ENCODE measurements at places on chromosomes 11 and 22.

DNA sequence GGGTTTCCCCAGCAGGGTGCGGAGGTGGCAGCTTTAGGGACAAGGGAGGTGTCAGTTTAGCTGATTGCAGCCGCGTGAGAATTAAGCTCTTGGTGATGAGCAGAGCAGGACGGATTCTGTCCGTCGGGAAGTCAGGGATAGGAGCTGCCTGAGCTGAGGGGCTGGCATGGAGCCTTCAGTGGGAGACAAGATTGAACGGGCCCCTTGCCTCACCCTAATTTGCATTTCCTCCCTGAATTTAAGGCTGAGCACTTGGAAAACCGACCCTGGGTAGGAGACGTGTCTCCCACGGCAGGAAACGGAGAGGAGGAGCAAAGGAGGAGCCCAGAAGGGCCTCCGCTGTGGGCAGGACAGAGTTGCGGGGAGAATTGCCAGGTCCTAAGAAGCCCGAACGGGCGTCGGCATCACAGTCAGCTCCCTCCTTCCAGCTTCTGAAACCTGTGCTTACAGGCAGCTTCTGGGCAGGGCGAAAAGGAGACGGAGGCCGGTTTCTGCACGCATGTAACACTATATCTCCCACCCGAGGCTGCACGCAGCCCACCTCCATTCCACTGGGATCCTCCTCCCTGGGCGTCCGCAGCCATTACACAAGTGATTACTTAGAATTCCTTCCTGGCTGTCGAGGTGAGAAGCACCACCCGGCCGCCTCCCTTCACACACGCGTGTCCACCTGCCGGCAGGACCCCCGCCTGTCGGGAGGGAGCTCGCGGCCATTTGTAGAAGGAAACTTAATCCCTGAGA is 345.8 kb downstream of the BRD1 start:
- DNase-seq, result no peak

DNA sequence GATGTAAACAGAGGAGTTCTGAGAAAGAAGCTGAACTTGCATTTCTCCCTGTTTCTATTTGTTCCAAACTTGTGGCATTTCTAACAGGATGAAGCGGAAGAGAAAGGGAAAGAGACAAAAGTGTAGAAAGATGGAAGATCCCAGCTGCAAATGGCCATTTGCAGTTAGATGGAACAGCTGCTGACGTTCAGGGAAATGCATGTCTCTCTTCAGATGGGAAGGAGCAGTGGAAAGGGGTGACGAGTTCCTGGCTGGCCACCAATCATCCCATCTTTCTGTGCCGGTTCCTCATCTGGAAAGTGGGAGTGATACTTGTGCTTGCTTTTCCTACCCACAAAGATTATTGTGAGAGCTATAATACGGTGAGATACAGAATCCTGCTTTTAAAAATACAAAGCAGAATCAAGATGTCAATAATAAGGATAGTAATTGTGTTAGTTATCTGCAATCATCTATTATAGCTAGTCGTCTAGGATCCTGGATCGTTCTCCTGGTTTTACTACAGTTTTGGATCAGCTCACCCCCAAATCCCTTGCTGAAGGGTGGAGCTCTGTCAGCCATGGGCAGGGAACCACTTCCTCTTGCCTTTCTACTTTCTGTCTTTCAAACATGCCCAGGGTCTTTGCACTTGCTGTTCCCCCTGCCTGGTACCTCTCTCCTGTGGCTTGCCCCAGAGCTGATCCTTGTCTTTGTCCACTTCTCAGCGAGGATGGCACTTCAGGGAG is 1.2 kb upstream of the TIMP3 start:
- DNase-seq, result no peak

- DNase-seq, result no peak
Observed at GRCh38 chr22:44082801-44083200, 58.7 kb downstream of the PARVB start.

DNA sequence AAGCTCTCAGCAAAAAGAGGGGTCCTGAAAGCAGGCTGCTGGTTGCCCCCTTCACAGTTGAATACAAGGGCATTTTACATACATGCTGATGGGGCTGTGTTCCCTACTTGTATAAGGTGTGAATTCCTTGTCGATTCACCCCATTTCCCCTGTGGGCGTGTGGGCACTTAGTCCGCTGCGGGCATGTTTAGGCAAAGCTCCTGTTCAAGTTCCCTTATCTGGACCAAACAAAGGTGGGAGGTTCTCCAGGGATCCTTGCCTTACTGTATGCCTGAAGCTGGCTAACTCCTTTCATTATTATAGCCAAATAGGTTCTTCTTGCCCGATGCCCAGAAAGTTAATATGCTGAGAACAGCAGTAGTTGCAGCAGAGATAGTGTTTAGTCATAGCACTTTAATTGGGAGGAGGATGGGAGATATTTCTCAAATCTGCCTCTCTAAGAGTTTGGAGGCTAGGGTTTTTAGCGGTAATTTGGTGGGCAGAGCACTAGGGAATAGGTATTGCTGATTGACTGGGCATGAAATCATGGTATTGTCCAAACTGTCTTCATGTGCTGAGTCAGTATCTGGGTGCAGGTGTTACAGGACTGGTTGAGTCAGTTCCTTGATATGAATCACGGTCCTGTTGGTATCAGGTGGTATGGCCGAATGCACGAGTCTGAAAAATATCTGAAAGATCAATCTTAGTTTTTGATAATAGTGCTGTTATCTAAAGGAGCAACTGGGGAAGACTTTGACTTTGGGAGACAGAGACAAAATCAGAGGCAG is 32.7 kb downstream of the METTL15 start:
- no peak for DNase-seq

Data from spinal cord (tissue), 10 donors.